ENCODE measurements at places on chromosomes 1 and 21.

DNA sequence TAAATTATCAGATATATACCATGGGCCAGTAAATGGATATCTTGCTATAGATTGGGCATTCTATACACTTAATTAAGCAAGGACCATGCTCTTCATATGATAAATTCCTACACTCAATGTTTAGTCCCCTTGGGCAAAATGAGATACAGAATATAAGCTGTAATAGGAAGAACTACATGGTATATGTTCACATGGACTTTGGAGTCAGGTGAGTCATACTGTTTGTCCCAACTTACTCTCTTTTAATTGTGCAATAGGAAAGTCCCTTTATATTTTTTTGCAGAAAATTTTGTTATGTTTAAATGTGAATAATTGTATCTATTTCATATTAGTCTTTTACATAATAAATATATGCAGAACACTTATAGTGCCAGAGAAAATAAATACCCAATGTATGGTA lies 820.2 kb upstream of the ADAMTS5 start:
- DNase-seq: no peak

- DNase-seq: no peak
Observed at GRCh38 chr1:204331275-204331674, 28.5 kb downstream of the PLEKHA6 start.

DNA sequence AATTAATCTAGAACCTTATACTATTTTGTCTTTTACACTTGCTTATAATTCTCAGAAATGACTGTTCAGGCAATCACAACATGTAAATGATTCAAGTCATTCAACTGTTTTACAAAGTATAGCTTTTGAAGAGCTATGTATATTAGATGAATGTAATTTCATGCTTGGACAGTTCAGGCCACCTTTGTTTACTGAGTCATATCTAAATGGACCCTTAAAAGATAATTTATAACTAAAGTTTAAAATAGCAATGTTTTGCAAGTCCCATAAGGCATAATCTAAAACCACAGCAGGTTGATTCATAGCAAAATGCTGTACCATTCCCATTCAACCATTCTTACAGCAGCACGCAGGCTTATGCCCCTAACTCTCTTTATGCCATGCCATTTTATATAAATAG lies 64.8 kb downstream of the PIK3R3 start:
- no peak for DNase-seq

DNA sequence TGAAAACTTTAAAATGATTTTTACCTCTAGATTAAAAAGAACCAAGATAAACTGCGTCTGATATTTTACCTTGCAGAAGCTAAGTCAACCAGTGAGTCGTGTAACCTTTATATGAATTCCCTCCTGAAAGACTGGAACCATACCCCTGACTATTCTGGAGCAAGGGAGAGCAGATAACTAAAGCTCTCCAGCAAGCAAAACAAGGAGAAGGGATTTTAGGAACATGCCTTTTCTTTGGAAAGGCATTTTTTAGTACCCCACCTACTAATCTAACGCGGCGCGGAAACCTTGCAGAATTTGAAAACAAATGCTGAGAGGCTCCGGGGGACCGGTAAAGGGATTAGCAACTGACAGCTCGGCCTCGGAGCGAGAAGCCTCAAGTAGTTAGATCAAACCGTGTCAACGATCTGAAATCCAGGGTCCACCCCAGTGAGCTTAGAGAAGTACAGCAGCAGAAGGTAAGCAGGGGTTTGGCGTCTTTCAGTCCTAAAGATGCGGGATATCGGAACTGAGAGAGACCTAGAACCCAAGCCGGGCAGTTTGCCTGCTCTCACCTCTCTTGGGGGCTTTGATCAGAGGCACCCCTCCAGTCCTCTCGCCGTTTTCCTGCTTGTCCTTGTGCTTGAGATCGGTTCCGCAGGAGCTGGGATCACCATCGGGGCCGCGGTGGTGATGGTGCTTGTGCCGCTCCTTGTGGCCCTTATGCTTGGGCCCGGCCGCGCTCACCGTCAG lies 954 bp downstream of the RSBN1 start:
- peak; percentile 16 for DNase-seq

DNA sequence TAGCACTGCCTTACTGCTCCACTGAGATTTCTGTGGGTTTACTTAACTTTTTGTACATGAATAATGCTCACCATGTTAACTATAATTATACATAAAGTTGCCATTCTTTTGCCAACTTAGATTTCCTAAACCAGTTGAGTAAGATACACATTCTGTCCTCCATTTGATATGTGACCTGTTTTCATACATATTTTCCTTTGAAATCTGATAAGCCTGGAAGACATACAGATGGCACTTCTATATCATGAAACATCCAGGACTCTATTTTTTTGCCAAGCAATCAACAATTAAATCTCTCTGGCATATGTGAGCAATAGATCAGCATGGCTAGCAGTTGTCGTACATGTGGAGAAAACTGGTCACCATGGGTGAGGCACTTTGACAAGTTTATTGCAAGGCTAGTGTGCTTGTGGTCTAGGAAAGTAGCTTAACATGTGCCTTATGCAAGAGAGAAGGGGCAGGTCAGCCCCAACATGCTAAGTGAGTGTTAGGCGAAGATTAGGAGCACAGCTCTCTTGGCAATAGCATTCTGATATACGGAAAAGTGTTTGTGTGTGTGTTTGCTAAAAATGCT lies 14.2 kb downstream of the PRRX1 start:
- DNase-seq: peak; percentile 39

DNA sequence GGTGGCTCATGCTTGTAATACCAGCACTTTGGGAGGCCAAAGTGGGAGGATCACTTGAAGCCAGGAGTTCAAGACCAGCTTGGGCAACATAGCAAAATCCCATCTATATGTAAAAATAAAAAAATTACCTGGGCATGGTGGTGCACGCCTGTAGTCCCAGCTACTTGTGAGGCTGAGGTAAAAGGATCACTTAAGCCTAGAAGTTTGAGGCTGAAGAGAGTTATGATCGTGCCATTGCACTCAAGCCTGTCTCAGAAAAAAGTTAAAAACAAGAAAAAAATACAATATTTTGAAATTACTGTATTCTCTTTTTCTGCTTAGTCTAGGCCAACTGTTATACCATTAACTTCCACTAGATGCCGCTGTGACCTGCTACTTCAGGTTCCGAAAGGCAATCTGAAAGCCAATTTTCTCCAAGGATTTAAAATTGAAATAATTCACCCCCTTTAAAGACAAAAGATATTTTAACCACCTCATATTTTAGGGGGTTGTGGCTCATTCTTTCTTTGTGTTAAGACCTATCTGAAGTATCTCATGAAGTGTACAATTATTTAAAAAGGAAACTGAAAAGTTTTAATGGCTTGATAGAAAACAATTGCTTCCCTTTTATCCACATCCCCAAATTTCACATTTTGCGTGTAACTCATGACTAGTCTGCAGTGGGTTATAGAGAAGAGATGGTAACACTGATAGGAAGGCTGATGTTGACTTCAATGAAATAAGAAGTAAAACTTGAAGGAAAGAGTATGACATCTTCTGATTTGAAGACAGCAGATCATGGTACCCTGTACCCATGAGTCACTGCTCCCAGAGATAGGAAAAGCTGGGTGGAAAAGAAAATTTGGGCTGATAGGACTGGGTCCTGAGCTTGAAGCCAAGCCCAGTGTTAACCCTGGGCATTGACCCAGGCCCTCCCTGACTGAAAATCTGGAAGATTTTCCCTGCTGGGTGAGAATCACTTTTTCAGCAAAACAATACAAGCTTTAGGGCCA lies 24.4 kb upstream of the CLDN14 start:
- peak; percentile 39 for DNase-seq

DNA sequence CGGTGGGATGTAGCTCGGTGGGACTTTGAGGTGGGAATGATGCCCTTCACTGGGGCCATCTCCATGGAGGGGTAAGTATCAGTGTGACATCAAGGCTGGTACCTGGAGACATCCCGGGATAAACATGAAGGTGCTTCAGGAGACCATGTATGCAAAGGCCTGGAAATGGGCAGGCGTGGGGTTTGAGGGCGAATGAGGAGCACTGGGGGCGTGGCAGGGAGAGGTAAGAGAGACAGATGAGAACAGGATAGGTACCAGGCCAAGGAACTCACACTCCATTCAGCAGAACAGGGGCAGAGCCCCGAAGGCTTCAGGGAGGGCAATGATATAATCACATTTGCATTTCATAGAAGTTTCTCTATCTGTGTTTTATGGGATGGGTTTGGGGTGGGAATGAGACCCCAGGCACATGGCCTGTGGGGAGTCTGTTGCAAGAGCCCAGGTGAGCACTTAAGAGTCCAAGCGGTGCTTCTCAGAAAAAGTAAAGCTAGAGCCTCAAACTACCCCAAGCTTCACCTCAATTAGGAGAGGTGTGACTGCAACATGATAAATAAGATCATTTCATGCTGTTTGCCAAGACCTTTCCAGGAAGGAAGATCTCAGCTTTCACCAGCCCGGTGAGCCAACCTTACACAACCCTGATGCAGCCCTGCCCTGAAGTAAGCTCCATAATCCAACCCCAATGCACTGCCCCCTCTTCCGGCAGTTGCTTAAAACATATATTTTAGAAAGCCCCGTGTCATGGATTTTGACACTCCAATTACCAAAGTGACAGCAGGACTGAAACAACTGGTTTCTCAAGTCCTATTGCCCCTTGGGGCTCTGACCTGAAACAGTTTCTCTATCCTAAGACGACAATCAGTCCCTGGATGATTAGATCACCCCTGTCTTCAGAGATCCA lies 7.4 kb downstream of the S100A9 start:
- DNase-seq: no peak

GRCh38 chr1:31166462-31166861 lies 73.2 kb downstream of the NKAIN1 start:
- no peak for DNase-seq

GRCh38 chr1:101474039-101474665 lies 237.3 kb downstream of the S1PR1 start:
- DNase-seq: no peak

- peak; percentile 92 for DNase-seq
Observed at GRCh38 chr21:41630249-41630648, 122.3 kb upstream of the TMPRSS2 start.

- no peak for DNase-seq
Observed at GRCh38 chr1:19178734-19179398, 31.2 kb downstream of the UBR4 start.

- no peak for DNase-seq
Observed at GRCh38 chr1:167223144-167224103, 2.7 kb downstream of the POU2F1 start.

DNA sequence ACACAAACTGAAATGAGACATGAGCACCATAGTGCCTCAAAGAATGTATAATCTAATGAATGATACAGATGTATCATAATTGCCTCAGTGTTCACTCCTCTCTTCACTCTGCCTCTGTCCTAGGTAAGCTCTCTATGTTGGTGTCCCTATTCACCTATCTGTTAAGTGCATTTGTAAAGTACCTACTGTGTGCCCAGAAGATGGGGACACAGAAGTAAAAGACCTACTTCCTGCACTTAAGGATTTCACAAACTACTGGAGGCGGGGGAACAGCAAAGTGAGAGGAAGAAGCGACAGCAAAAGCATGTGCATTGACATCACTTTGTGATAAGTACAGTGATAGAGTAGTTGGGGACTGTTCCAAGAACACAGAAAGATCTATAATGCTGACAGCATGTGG lies 18.1 kb downstream of the RD3 start:
- DNase-seq: no peak

DNA sequence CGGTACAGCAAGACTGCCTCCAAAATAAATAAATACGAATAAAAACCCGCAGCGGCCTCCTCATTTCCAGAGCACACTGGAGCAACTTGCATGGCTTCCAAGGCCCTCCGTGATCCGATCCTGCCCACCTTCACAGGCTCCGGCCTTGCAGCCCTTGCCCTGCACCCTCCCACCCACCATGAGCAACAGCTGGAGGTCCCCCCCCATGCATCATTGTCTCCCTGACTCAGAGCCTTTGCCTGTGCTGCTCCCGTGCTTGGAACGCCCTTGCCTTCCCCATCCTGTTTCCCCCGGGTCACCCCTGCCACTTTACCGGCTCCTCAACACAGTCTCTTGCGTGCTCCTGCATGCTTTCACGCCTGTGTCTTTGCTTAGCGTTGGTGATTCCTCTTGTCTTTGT lies 71.0 kb upstream of the ANGPTL1 start:
- no peak for DNase-seq

DNA sequence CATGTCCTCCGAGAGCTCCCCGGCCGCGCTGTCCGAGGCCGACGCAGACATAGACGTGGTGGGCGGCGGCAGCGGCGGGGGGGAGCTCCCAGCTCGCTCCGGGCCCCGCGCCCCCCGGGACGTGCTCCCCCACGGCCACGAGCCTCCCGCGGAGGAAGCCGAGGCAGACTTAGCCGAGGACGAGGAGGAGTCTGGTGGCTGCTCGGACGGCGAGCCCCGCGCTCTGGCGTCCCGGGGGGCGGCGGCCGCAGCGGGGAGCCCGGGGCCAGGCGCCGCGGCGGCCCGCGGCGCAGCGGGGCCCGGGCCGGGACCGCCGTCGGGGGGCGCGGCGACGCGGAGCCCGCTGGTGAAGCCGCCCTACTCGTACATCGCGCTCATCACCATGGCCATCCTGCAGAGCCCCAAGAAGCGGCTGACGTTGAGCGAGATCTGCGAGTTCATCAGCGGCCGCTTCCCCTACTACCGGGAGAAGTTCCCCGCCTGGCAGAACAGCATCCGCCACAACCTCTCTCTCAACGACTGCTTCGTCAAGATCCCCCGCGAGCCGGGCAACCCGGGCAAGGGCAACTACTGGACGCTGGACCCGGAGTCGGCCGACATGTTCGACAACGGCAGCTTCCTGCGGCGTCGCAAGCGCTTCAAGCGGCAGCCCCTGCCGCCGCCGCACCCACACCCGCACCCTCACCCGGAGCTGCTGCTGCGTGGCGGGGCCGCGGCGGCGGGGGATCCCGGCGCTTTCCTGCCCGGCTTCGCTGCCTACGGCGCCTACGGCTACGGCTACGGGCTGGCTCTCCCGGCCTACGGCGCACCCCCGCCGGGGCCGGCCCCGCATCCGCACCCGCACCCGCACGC lies 547 bp downstream of the FOXD2 start:
- DNase-seq: no peak

DNA sequence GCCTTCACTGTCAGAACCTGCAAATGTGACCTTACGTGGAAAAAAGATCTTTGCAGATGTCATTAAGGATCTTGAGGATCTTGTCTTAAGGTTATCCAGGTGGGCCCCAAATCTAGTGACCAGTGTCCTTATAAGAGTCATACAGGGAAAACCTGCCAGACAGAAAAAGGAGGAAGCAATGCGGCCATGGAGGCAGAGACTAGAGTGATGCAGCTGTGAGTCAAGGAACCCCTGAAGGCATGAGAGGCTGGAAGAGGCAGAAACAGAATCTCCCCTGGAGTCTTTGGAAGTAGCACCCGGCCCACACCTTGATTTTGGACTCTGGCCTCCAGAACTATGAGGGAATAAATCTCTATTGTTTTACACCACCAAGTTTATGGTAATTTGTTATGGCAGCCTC lies 36.5 kb upstream of the DNASE2B start:
- no peak for DNase-seq

GRCh38 chr1:155471891-155472290 lies 90.7 kb downstream of the ASH1L start:
- no peak for DNase-seq

DNA sequence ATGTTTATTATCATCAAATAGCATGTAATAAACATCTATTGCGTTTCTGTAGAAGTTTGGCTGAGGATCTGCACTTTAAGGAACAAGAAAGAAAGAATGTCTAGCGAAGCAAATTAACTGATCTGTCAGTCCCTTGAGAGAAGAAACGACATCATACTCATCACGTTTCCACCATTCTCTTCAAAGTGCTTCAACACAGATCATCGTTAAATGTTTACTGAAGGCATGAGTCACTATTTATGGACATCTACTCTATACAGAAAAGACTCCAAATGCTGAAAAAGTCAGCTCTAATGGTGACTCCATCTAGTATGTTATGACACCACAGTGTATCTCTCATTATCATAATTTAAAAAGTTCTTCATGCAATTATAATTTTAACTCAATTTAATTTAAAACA lies 369.1 kb downstream of the RGS7 start:
- DNase-seq: no peak

- no peak for DNase-seq
Observed at GRCh38 chr1:79264285-79264684, 257.8 kb upstream of the ADGRL4 start.
